T-cell (primary cell): ENCODE measurements at places on chromosomes 13 and 19. TPM values are rescaled to one million over a fixed set of nuclear protein-coding genes. Genes with fewer than 3 reads are reported as not detected.

FAM174C gene
- total RNA-seq = 45.2 TPM

- DNase-seq = no peak
Measured at GRCh38 chr19:22532388-22533300, 101.5 kb upstream of the ZNF492 start.

DNA sequence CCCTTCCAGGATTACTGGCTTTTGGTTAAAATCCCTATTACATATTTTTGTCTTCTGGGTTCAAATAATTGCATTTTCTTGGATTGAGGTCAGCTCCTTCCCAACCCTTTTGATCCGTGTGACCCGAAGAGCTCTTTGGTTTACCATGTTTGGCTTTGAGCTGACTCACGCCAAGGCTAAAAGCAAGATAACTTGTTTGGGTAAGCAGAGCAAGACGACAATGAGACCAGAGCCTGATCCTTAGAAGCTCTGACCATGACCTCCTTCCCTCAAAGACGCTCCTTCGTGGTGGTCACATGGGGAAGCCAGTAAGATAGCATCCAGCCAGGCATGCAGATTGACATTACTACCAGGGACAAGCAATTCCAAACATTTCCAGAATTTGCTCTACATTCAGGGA, 153.8 kb downstream of the DCT start:
- no peak for DNase-seq

- no peak for DNase-seq
Measured at GRCh38 chr19:56841193-56841543, 642 bp upstream of the PEG3 start.

STOML3 gene
- not detected for total RNA-seq

DNA sequence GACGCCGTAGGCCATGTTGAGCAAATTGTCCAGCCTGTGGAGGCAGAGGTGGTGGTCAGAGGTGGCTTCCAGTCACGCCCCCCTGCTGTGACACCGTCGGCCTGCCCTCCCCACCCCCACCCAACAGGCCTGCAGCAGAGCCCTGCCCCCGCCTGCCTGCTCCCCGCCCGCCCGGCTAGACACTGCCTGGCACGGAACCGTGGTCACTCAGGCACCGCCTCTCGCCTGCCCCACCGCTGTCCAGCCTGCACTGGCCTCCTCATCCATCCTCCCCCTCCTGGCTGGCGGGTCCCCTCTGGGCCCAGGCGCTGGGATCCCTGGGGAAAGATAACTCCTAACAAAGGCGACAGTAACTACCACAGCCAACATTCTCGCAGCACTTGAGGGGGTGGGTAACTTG, 21.7 kb downstream of the PRKCSH start:
- no peak for DNase-seq

- DNase-seq = no peak
Measured at GRCh38 chr13:33377411-33377810, 91.9 kb upstream of the STARD13 start.

DNA sequence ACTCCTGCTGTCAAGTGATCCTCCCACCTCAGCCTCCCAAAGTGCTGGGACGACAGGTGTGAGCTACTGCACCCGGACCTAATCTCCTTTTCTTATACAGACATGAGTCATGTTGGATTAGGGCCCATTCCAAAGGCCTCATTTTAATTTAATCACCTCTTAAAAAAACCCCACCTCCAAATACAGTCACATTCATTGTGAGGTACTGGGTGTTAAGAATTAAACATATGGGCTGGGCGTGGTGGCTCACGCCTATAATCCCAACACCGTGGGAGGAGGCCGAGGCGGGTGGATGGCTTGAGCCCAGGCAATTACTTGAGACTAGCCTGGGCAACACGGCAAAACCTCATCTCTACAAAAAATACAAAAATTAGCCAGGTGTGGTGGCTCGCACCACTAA, 46.6 kb downstream of the PIN1 start:
- no peak for DNase-seq

- no peak for DNase-seq
Measured at GRCh38 chr13:98507282-98507797, 69.6 kb downstream of the STK24 start.

- DNase-seq = no peak
Measured at GRCh38 chr13:45886466-45886865, 34.9 kb upstream of the SIAH3 start.

- DNase-seq = no peak
Measured at GRCh38 chr13:99393791-99394735, 86.9 kb upstream of the GPR183 start.

RDH8 gene
- total RNA-seq = not detected

GRCh38 chr19:38172001-38172400, 52.0 kb downstream of the DPF1 start:
- DNase-seq = no peak

OR7A5 gene
- not detected for total RNA-seq

DNA sequence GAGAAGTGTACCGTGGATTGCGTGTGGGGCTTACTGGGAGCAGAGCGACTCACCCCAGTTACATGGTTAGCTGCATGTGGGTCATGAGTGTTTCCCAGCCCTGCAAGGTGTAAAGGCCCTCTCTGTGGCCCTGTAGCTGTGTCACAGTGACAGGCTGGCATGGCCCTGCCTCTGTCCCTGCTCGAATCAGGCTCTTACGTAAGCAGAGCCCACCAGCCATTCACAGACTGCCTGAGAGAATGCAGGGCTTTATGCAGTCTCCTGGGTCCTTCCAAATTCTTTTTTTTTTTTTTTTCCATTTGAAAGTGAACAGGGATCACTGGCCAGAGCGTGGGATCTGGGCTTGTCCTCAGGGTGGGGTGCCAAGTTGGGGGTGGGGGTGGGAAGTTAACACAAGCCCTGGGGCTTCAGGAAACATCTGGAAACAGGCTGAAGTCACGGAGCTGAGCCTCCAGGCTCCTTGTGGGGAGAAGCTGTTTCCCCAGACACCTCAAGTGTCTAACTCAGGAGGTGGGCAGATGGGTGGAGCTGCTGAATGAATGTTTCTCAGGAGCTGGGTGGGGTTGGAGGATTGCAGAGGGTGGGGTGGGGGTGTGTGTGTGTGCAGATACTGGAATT, 13.4 kb downstream of the TECR start:
- DNase-seq = no peak

CALR3 gene
- total RNA-seq = not detected

- DNase-seq = no peak
Measured at GRCh38 chr19:29667387-29667783, 2.1 kb downstream of the PLEKHF1 start.

GRCh38 chr13:106523576-106523975, 11.9 kb downstream of the EFNB2 start:
- no peak for DNase-seq

DNA sequence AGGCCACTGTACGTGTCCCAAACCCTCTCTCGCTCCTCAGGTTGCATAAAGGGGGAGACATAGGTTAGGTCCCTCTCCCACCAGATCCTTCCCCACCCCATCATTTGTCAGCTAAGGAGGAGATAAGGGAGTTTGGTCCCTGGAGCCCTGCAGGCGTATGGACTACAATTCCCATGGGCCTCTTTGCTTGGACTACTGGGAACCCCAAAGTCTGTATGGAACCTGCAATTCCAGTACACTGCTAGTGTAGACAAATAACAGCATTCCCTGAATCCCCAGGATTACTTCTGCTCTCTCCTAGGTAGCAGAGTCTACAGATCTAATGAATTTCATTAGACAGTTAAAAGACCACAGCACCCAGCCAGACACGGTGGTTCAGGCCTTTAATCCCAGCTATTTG, 16.0 kb upstream of the HSD17B14 start:
- DNase-seq = no peak

CLEC17A gene
- 1.1 TPM for total RNA-seq

ZNF536 gene
- 0.03 TPM for total RNA-seq

GRCh38 chr19:39316627-39317321, 3.9 kb downstream of the LRFN1 start:
- no peak for DNase-seq

UNC13A gene
- 0.13 TPM for total RNA-seq

DNA sequence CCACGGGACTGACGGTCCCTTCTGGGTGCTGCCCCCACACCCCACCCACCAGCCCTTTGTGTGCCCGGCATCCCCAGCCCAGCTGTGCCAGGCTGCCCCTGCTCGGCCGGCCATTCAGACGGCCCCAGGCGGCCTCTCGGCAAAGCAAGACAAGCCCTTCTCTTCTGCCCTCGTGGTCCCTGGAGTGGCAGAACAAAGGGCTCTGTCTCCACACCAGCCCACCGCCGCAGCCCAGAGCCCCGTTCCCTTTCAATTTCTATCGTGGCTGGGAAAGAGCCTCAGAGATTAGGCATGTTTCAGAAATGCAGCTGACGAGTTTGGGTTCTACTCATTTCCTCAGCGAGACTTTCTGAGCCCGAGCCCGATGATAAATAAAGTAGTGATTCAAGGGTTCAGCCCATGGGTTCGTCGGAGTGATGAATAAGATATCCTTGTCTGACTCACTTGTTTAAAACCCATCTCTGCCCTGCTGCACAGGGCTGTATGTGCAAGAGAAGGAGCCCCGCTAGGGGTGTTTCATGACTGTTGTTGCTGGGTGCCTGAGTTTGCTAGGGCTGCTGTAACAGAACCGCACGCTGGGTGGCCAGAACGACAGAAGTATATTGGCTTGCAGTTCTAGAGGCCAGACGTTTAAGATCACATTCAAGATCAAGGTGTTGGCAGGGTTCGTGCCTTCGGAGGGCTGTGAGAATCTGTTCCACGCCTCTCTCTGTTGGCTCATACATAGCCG, 4.3 kb downstream of the MYO9B start:
- peak; percentile 55 for DNase-seq

AMH gene
- total RNA-seq = 13.5 TPM

PRR20D gene
- total RNA-seq = not detected

- no peak for DNase-seq
Measured at GRCh38 chr19:57947088-57947418, 453 bp downstream of the ZNF256 start.
